ENCODE measurements at places on chromosomes 2 and 18.

- DNase-seq: no peak
Measured at GRCh38 chr18:25145731-25146511, 206.0 kb downstream of the ZNF521 start.

DNA sequence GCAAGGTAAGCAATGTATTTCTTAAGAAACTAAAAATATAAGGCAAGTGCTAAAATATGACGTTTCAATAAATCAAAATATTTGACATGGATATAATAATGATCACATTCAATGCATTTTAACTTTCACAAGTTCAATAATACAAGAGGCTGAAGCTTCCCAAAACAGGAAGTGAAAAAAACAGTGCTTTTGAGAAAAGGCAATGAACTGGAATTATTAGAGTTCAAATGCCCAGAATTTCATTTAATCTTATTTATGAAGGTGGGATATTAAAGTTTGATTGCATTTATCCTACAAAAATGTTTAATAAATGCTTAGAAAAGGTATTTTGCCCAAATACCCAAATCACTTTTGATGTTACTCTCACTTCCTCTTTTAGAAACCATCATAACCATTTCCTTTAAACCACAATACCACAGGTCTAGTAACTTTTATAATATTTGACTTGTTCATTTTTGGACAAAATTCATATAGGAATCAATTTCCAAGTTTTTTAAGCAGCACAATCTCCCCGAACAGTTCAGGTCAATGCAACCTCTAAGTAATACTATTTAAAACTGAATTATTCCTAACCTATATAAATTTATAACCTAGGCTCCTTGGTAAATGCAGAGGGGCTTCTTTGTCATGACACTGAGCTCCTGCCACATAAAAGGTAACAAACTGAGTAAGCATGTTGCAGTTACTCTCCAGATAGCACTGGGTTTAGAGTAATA is 2.1 kb downstream of the NCKAP1 start:
- DNase-seq: no peak

GRCh38 chr2:234412726-234413125 is 84.2 kb downstream of the ARL4C start:
- DNase-seq: no peak

DNA sequence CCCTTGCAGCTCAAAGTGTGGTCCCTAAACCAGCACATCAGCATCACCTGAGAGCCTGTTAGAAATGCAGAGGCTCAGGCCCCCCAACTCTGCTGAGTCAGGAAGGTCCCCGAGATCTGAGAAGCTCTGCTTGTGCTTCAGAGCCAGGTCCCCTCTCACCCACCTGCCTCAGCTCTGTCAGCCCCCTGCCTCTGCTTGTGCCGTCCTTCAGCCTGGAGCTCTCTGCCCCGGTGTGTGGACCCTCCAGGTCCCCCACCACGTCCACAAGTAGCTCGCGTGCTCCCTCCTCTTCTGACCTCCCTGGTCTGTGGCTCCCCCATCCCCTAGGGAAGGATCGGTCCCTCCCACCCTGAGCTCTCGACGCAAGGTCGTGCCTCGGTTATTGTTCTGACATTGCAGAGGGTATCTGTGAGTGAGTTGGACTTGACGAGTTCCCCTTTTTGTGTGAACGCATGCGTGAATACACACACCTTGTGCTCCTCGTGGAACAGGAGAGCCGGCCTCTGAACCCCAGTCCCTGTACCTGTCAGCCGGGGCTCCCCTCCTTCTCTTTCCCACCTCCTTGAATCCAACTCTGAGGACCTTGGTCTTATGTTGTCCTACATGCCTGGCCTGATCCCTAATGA is 75.5 kb upstream of the TAF1B start:
- DNase-seq: no peak

GRCh38 chr2:223822818-223823217 is 14.6 kb downstream of the AP1S3 start:
- DNase-seq: no peak

- DNase-seq: no peak
Measured at GRCh38 chr2:85577386-85578242, at the start of gene VAMP8. Gene VAMP8 (plus strand): TSS chr2:85577586. CDS start chr2:85577647, 61 bp downstream.

DNA sequence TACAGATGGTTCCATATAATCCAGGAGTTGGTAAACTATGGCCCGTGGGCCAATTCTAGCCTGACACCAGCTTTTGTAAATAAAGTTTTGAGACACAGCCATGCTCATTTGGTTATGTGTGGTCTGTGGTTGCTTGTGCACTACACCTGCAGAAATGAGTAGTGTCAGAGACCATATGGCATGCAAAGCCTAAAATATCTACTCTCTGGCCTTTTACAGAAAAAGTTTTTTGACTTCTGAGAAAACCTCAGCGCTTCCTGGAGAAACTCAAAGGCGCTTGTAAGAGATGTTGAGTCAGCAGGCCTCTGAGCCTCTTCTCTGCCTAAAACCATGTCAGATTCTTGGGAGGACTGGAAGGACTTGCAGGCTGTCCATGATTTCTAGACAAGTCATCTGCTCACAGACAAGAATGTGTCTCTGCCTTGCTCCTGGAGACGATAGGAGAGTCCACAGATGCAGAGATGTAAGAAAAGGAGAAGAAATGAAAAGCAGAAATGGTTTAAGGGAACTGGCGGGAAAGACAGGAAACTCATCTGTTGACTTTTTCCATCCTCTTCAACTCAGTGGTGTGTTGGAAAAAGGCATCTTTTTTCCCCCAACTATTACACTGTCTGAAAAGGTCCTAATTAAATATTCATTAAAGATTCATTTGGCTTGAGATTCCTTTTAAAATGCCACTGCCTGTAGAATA is 5.2 kb downstream of the TTC39C start:
- DNase-seq: no peak

DNA sequence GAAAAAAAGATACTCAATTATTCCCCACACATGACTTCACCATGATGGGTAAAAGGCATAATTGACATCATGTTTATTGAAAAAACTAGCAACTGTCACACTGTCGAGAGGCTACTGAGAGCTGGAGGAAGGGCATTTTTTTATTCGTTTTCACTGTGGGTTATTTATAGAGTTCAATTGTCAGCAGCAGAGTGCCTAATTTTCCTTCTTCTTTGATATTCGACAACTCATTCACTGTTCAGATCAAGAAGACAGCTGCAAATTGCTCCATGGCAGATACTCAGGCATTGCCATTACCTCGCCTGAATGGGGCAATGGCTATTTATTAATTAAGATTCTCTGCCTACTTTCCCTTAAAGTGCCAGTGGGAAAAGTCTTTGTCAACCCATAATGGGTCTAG is 197.5 kb upstream of the NRP2 start:
- DNase-seq: no peak

DNA sequence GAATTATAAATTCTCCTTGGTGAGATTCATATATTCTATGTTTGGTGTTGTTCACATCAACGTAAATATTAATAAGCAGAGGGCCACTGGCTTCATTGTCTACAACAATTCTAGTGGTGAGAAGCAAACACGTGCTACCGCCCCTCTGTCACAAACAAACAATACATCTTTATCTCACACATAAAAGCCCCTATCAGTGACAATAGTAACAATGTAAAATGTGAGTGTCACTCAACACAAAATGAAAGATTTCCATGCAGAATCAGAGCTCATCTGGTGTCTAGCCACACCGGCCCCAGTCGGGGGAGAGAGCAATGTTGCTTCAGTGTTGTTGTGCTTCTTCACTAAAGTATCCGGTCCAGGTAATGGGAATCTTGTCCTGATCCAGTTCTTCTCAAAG is 932.6 kb downstream of the SOCS6 start:
- no peak for DNase-seq

DNA sequence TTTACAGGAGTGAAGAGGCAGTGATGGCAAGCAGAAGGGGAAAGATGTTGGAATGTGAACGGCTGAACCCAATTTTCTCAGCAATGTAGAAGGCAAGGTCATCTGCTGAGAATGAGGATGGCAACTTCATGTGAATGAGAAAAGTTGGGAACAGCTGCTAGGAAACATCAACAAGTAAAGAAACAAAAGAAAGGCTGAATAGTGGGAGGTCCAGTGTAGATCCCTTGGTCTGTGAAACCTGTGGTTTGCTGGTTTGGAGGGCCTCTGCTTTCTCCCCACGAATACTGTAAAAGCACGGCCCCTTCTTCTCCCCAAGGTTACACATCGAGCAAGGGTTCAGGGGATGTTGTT is 27.4 kb downstream of the MARCHF4 start:
- DNase-seq: no peak

DNA sequence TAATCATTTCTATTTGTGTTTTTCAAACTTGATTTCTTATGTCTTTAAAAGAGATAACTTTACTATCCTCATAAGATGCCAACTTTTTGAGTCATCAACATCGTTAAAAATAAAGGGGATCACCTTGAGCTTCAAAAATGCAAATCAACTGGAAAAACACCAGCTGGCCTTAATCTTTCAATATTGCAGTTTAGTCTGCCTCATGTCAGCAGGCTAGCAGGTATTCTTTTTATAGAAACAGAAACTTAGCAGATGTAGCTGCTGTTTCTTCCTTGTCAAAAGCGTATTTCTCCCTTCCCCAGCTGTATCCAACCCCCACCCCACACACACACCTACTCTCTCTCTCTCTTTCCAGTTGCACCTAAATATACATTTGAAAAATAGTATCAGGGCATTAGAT is 154.1 kb upstream of the ZNF804A start:
- DNase-seq: no peak

- DNase-seq: no peak
Measured at GRCh38 chr2:42859791-42860190, 67.4 kb upstream of the HAAO start.

- no peak for DNase-seq
Measured at GRCh38 chr18:49753643-49754042, 59.7 kb downstream of the ACAA2 start.

GRCh38 chr2:47195148-47195547 is 40.0 kb upstream of the STPG4 start:
- no peak for DNase-seq

- DNase-seq: no peak
Measured at GRCh38 chr2:185245806-185246205, 492.8 kb upstream of the FSIP2 start.

GRCh38 chr2:113858764-113859163 is 31.1 kb upstream of the ACTR3 start:
- no peak for DNase-seq

DNA sequence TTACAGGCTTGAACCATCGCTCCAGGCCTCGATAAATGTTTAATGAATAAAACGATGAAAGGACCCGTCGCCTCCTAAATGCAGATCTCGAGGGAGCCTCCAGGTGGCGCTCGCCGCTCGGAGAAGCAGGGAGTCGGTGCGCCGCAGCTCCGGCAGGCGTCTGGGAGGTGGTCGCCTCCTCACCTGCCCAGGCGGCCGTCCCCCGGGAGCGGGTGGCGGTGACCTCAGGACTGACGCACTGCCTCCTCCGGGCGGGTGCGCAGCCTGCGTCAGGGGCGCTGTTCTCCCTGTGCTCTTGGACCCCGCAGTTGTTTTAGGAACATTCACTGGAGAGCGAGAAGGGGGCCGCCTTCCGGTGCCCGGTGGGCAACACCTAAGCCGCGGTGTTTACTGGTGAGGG is 38.6 kb upstream of the POLE4 start:
- DNase-seq: peak; percentile 88

DNA sequence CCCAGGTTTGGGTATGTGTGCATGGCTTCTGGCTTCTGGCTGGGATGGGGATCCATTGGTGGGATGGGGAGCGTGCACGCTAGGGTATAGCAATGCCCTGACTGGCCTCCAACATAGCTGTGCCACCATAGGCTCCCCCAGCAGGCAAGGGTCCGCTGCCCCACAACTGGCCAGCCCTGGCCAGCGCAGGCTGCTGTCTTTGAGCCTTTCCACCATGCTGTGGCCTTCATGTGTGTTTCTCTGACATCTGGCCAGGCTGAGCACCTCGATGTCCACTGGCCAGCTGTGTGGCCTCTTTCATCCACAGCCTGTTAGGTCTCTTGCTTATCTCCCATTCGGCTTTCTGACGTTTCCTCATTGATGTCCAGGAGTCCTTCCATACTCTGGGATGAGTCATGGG is 231.3 kb downstream of the NDUFA10 start:
- DNase-seq: no peak

DNA sequence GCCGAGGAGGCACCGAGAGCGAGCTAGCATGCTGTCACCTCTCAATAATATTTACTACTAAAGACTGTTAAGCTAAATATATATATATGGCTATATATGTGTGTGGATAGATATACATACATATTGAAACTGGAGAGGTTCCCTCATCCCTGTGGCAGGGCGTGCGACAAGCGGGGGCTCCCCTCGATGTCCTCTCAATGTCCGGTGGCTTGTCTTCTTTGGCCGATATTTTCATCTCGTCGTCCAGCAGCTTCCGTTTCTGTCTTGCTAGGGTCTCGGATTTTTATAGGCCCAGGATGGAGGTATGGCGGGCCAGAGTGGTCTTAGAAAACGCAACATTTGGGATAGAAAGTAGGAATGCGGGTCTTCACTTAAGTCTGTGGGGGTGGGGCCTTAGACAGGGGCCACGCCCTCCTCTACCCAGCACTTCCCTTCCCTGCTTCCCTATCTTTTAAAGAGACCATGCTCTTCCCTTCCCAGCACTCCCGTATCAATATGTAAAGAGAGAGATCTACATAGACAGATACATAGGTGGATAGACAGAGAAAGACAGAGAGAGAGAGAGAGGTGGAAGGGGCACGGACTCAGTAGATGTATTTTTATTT is 866.8 kb downstream of the DSC3 start:
- no peak for DNase-seq

- DNase-seq: no peak
Measured at GRCh38 chr2:80164375-80164774, 140.2 kb downstream of the LRRTM1 start.

DNA sequence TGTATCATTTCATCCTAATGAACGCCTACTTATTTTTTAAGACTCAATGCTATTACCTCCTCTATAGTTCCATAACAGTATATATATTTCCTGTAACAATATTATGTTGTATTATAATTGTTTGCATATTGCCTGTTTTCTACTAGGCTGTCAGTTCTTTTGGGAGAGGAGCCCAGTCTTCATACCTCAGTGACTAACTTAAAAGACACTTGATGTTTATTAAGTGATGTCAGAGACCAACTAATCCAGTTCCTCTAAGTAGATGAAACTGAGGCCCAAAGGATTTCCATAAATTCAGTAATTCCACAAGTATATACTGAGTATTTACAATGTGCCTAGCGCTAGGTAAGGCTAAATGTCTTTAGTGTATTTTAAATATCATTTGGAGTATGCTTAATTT is 48.9 kb upstream of the AAK1 start:
- no peak for DNase-seq

GRCh38 chr2:160482673-160483072 is 10.9 kb downstream of the RBMS1 start:
- DNase-seq: no peak

DNA sequence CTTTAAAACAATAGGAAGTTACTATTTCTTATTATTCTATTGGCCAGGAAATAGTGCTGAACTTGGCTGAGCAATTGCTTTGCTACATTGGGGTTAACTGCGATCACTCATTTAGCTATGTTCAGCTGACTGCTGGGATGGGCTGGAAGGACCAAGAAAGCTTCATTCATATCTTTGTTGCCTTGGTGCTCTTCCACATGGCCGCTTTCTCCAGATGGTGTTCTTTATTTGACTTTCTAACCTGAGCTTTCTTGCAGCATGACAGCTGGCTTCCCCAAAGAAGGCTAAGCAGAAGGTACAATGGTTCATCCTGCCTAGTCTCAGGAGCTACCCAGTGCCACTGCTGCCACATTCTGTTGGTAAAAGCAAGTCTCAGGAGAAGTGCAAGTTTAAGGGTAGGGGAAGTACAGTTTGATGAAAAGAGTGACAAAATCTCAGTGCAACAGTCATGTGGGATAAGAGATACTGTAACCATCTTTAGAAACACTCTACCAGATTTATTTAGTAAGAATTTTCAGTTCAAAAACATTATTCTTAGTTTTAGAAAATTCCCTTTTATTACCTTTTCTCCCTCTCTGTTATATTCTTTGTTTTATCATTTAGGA is 180.6 kb upstream of the RBMS1 start:
- no peak for DNase-seq
